Naive thymus-derived CD4-positive, alpha-beta T cell (primary cell): ENCODE measurements at places on chromosomes 11 and 22. TPM values are rescaled to one million over a fixed set of nuclear protein-coding genes. Genes with fewer than 3 reads are reported as not detected.
A peak's percentile ranks its signal among the peaks of the same experiment; 100 is the strongest.

DNA sequence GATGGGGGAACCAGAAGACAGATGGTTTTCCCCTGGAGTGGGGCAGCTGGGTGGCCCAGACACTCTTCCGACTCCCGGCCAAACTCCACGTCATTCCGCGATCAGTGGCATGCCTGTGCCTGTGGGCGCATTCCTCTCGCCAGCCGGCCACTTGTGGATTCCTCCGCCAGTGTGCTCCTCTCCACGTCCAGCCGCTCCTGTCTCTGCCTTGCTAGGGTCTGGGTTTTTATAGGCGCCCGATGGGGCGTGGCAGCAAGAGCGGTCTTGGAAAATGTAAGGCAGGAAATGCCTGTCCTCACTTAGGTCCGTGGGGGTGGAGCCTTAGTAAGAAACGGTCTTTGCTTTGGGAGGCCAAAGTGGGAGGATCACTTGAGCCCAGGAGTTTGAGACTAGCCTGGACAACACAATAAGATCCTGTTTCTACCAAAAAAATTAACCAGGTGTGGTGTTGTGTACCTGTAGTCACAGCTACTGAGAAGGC, 81.6 kb upstream of the SEPTIN5 start:
- no peak for DNase-seq

DNA sequence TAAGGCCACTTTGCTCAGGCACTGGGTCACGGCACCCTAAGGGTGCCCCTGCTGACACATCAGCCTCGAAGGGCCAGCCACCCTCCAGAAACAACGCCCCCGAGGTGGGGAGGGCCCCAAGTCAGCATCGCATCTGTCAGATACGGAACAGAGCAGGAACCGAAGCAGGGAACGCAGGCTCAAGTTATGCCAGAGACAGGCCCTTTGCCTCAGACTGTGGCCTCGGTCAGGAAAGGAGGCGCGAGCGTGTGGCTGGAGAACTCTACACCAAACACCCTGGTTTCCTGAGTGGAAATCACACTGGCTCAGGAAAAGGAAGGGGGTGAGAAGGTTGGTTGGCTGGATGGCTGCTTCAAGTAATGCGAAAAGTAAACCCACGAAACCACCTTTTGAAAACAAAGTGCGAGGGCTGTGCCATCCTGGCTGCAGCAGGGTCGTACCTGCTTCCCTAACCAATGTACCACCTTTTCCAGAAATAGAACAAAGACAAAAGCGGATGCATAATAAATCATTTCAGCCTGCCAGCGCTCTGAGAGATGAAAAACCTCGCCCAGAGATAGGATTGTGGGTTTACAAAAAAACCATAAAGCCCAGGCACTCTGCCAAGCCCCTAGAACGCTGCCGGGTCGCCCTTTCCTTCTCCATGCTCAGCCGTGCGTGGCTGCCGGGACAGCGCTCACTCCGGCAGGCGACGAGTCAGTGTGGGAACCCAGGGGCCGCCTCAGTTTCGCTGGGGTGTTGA, 38.6 kb downstream of the TRMU start:
- DNase-seq = no peak

DNA sequence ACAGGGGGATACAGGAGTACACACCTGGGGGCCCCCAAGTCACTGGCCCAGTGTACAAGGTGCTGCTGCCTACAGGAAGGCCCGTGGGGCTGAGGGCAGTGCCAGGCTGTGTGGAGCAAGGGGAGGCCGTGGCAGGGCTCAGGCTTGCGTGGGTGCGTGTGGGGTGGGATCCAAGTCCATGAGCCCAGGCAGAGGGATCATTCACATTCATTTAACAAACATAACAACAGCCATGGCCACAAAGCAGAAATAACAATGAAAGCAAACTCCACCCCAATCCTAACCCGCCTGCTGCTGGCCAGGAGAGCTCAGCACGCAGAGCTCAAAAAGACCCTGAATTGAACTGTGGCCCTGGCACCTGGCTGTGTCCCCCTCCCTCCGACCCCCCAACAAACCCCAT, 17.0 kb upstream of the SCGB1A1 start:
- no peak for DNase-seq

GRCh38 chr22:25111579-25112517, 87.8 kb upstream of the CRYBB3 start:
- peak; percentile 4 for DNase-seq

MUC5AC gene
- not detected in 2 replicates for total RNA-seq

DNA sequence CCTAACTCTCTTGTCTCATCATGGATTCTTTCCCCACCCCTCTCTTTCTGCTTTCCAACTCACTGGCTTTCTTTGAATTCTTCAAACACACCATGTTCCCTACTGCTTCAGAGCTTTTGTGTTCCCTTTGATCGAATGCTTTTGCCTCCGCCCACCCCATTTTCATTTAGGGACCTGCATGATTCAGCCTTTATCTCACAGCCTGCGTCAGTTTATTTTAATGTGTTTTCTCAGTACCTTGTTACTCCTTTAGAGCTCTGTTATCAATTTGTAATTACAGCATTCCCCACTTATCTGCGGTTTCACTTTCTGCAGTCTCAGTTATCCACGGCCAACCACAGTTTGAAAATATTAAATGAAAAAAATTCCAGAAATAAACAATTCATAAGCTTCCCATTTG, 451.3 kb downstream of the METTL15 start:
- DNase-seq = no peak

DNA sequence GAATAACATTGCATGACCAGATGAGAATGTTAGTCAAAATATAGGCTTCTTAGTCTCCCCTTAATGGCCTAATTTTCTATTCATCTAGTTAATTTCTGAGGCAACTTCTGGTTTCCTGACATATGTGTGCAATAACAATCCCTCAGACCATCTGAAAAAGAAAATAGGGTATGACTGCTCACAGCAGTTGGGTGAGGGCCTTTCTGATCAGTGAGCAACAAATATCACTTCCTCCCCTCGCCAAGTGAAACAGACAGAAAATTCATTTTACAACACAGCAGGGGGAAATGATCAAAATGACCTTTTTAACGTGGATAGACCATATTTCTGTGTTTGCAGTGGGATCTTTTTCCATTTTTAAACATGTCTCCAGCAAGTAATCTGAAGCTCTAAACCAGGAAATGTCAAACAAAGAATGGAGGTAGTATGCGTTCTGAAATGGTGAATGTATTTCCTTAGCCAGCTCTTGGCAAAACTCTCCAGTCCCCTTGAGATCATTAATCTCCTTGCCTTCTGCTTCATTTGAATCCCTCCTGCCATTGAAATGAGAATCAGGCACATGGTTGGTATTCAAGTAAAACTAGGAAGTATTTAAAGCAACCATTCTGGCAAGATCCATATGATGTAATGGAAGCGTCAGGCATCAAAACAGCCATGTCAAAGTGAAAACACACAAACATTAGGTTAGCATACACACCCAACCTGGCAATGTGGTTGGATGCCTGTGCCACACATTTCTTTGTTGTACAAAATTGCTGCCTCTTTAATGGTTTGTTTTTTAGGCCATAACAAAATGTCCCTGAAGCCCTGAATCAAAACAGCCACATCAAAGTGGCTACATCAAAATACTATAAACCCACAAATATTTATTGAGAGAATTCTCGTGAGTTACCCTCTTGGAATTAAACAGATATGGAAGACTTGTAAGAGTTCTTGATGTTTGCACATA, 100.1 kb downstream of the SLC1A2 start:
- DNase-seq = no peak

GRCh38 chr22:29302681-29303465, 3.6 kb upstream of the GAS2L1 start:
- no peak for DNase-seq

DNA sequence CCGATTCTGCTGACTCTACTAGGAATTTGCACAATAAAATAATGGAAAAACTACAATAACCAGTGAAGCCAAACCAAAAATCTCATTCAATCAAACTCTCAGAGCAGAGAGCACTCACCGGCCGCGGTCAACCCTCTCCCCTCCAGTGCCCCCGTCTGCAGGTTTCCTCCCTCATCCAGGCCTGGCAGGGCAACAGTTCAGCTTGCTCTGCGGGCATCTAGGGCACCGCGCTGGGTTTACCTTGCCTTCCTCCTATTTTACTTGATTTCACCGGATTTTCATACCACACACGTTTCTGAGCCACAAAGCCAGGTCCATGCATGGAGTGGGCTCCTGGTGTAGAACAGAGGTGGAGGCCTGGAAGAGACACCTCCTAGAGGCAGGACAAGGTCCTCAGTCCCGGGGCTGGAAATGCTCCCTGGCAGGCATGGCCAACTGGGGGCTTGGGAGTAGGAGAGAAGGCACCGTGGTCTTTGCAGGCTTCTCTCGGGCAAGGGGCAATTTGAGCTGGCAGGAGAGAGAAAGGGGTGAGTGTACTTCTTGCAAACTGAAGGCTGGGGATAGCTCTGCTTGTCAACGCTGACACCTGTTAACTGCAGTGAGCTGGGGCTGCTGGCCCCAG, 938.4 kb downstream of the BRD1 start:
- no peak for DNase-seq

KRTAP5-10 gene
- total RNA-seq = not detected

DNA sequence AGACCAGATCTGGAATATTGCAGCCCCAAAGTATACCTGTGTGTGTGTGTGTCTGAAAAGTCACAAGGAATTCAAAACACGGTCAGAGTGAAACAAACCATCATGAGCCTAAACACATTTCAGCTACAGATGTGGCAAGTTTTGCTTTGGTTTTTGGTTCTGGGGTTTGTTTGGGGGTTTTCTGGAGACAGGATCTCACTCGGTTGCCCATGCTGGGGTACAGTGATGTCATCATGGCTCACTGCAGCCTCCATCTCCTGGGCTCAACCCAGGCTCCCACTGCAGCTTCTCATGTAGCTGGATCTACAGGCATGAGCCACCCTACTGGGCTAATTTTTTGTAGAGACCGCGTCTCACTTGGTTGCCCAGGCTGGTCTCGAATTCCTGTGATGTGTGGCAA, 41.4 kb upstream of the PHF21A start:
- DNase-seq = no peak

UBQLN3 gene
- not detected in 2 replicates for total RNA-seq

DNA sequence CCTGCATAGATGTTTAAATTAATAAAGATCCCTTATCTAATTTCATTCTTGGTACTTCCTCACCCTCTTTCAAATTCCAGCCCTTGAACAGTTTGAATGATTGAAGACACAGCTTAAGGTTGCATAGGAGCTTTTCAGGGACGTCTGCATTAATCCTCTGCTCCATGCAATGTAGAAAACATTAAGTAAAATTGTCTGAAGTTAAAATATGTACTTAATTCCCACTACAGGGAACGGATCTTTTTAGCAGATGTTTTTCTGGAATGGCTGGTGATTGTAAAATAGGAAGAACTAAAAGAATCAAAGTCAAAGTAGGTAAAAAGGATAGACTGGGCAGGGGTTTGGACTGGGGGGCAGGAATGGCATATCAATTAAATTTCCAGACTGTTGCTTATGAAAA, 58.9 kb downstream of the ABTB2 start:
- no peak for DNase-seq

GRCh38 chr11:95065336-95065735, 1.4 kb upstream of the SRSF8 start:
- DNase-seq = no peak

DNA sequence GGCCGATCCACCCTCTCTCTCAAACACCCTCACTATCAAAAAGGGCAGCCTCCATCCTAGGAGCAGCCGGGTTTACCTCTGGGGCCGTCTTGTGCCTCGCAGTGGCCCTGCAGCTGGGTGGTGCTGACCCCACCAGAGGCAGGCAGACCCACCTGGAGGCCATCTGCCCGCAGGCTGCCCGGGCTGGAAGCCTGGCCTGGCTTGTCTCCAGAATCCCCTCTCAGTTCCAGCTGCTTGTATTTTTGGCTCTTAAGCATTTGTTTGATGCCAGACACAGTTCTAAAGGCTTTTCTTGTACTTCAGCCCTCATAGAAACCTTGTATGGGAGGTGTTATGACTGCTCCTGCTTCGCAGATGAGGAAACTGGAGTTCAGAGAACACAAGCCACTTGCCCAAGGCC, 4.2 kb upstream of the NFAM1 start:
- no peak for DNase-seq

- DNase-seq = no peak
Measured at GRCh38 chr11:111560800-111561199, 20.3 kb downstream of the LAYN start.

- no peak for DNase-seq
Measured at GRCh38 chr22:20312396-20313191, 7.3 kb downstream of the DGCR6L start.

OR51E2 gene
- not detected for total RNA-seq

DNA sequence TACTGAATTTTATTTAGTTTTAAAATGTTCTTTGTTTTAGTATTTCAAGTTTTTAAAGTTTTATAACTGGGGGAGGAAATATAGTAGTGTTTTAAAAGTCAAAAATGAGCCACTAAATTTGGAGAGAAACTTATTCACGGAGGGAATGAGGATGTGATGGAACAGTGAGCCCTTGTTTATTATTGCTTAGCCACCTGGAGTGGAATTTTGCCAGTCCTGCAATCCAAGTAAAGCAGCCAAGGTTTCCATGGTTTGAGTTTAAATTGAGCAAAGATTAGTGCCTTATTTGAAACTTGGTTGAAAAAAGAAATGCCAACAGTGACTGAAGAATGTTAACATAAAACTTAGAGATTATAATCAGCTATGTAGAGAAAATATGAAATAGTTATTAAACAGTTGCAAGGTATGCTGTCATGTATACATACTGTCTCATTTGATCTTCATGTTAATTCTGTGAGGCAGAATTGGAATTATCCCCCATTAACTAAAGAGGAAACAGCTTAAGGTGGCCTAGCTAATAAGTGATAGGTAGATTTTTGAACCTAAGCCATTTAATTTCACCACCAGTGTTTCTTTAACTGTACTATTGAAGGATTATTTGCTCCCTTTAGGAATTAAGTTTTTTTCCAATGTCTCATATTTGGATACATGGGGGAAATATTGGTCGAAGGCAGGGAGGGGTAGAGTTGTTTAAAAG, 36.4 kb downstream of the SWAP70 start:
- DNase-seq = no peak

PIWIL4 gene
- 1.2 TPM for total RNA-seq

GRCh38 chr11:123406441-123407129, 23.5 kb upstream of the GRAMD1B start:
- DNase-seq = no peak

DNA sequence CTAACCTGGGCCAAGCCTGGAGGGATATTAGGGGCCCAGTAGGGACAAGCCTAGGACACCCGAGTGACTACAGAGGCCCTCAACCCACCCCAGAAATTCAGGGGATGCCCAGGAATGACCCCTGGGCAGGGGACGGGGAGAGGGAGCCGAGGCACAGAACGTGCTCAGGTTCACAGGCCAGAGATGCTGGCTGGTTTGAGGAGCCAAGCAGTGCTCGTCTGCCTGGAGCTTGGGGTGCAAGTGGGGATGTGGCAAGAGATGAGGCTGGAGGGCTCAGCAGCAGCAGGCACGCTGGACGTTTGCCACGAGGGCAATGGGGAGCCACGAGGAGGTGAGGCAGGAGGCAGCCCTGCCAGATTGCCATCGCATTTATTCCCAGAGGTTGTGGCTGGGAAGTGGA, 34.0 kb upstream of the EMID1 start:
- DNase-seq = no peak

OR52E8 gene
- not detected in 2 replicates for total RNA-seq
